ENCODE measurements at places on chromosomes 11 and 22. TPM values are rescaled to one million over a fixed set of nuclear protein-coding genes. Genes with fewer than 3 reads are reported as not detected.

- no peak for DNase-seq
These were observed 176.5 kb upstream of the POU2AF2 start for GRCh38 chr11:111069066-111069465.

MPPED2 gene
- polyA plus RNA-seq, result 18.2 TPM

GRCh38 chr22:35430897-35431322, 31.0 kb downstream of the MCM5 start:
- peak; percentile 57 for DNase-seq

DNA sequence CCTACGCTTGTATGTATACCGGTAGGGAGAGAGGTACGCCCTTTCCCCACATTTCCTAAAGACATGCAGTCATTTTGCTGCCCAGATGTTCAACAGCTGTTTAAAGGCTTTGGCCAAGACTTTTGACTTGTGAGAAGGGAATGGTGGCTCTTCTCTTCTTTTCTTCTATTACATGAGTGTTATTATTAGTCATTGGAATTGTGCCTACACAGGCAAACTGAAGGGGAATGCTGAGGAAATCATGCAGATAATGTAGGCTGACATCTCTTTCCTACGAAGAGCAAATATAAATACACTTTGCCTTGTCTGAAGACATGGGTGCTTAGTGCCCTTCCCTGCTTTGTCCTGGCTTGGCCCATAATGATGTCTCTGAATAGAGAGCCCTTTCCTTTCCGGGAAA, 194.3 kb upstream of the NARS2 start:
- no peak for DNase-seq

DNA sequence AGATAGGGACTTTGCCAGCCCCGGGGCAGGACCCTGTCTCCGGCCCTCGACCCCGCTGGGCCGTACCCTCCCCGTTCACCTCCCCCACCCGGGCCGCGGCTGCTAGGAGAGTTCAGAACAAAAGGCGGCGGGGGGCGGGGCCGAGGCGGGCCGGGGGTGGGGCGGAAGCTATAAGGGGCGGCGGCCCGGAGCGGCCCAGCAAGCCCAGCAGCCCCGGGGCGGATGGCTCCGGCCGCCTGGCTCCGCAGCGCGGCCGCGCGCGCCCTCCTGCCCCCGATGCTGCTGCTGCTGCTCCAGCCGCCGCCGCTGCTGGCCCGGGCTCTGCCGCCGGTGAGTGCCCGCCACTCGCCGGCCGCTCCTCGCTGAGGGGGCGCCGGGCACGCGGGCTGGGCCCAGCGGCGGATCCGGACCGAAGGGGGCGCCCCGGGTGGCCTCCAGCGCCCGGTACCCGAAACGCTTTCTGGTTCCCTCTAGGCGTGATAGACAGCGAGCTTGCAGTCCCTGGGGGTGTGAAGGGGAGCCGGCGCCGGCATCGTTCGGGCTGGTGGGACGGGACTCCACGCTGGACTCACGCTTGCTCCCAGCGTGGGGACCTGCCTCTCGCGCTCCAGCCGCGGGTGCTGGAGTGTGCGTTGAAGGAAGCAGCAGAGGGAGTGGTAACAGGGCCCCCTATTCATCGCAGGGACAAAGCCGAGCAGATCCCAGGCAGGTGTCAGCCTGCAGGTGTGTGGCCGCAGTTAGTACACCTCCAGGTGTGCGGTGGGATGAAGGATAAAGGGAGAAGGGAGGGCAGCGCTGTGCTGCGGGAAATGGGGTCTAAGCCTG, at the start of gene MMP11:
Gene MMP11 (plus strand): TSS at position 201 of the 825 bp plus-strand sequence. CDS start 22 bp downstream, at position 223.
- DNase-seq, result no peak

CCDC89 gene
- 4.6 TPM for polyA plus RNA-seq

GRCh38 chr22:41356430-41357028, 25.2 kb upstream of the TEF start:
- no peak for DNase-seq

DNA sequence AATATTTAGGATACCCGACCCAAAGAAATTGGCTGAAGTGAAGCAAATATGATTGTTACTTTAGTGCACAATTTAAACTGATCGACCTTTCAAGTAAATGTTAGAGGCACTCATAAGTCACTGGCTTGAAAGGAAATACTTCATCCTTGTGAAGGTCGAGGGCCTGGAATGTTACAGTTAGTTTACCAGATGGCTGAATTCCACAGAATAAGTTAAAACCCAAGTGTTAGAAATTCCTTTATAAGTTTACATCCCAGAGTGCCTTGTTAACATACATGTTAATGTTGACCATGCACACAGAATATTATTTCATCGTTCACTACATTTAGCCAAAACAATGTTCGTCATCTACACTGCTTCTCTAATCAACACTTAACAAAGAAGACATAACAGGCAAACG, 235.5 kb upstream of the ANO3 start:
- DNase-seq, result no peak

OR51E2 gene
- 0.53 TPM for polyA plus RNA-seq

GRCh38 chr22:37210041-37210803, 2.1 kb downstream of the SSTR3 start:
- no peak for DNase-seq

C22orf31 gene
- 1.6 TPM for polyA plus RNA-seq

- DNase-seq, result no peak
These were observed 1.7 kb downstream of the ESRRA start for GRCh38 chr11:64306876-64307622.

DNA sequence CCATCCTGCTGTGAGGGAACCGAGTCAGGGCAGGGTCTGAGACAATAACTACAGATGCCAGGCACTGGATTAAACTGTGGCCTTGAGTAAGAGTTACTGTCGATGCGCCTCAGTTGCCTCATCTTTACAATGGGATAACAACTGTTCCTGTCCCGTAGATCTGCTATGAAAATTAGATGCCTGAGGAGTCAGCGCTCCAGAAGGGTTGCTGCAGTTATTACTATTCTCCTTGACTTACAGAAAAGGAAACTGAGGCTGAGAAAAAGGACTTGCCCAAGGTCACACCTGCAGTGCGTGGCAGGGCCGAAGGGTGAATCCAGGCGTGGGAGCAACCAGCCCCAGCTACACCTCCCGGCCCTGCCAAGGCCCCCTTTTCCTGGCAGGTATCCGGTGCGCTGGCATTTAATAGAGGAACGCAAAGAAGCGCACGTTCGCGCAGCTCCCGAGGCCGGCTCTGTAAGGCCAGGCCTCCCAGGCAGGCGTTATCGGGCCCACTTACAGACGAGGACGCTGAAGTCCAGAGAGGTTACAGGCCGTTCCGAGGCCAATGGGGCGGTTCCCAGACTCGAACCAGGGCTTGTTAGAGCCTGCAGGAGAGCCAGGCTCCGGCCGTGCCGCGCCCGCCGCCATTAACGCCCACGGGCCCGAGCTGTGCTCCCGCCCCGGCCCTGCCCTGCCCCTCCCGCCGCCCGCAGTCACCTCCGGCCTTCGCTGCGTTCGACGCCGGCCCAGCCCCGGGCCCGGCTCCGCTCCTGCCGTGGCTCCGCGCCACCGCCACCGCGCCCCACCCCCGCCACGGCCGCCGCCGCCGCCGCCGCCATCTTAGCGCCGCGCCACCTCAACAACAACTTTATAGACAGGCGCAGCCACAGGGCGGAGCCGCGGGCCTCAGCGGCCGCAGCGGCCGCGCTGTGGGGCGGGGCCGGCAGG, at the start of gene C11orf68:
Gene C11orf68 (minus strand): TSS at position 852 of the 930 bp plus-strand sequence. CDS start 31 bp downstream, at position 821.
- no peak for DNase-seq

C11orf65 gene
- 2.1 TPM for polyA plus RNA-seq

DNA sequence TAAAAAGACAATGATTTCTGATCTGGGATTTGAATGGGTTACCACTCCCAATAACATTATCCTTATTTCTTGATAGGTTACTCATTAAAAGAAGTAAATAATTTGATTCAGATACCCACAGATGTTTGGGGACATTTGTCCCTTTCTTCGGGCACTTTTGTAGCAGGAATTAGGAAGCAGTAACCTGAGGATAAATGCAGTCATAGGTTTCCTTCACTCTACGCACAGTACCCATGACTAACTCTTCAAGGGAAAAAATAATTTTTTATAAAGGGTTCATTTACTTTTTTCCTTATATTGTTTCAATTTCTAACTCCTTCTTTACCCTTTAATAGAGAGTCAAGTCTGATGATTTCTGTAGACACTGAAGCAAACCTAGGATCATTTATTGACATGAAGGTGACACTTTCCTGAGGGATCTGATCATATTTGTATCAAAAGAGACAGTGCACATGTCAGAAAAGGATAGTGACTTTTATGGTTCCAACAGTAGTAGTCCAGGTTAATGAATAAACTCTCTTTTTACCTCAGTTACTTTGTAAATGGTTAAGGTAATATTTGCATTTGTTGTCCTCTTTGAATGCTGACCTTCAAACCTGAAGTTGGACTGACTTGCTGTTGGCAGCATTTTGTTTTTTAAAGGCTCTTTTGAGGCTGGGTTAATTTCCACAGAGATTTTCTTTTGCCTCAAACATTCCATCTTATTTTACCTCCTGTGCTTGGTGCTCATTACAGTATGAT, 1072.0 kb downstream of the LRRC4C start:
- no peak for DNase-seq

DNA sequence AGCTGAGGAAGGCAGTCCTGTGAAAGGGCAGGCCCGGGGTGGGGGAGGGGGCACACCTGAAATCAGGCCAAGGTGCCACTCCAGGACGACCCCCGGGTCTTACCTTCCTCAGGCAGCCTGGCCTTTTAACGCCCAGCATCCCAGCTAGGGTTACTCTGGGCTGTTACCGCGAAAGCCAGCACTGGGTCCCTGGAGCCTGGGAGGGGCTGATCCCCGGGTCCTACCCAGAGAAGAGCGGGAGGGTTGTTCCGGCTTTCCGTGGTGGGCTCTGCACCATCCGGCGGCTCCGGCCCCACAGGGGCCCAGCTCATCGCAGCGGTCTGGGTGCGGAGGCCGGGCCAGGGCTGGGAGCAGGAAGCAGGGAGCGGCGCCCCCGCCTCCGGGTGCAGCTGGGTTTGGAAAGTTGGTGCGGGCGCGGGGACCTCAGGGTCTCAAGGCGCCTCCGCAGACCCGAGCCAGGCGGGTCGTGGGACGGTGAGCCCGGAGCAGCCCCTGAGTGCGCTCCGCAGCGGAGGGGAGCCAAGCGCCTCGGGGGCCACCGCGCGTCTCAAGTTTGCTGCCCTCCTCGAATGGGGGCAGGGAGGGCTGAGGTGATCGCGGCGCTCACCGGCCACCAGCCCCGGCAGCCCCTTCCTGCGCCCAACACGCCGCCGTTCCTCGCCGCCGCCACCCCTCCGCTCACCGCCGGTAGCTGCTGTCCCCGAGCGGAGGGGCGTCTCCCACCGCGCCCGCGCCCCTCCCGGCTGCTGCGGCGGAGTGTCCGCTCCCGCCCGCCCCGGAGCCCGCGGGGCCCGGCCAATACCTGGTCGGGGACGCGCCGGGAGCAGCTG, 831 bp downstream of the CHST1 start:
- no peak for DNase-seq

DNA sequence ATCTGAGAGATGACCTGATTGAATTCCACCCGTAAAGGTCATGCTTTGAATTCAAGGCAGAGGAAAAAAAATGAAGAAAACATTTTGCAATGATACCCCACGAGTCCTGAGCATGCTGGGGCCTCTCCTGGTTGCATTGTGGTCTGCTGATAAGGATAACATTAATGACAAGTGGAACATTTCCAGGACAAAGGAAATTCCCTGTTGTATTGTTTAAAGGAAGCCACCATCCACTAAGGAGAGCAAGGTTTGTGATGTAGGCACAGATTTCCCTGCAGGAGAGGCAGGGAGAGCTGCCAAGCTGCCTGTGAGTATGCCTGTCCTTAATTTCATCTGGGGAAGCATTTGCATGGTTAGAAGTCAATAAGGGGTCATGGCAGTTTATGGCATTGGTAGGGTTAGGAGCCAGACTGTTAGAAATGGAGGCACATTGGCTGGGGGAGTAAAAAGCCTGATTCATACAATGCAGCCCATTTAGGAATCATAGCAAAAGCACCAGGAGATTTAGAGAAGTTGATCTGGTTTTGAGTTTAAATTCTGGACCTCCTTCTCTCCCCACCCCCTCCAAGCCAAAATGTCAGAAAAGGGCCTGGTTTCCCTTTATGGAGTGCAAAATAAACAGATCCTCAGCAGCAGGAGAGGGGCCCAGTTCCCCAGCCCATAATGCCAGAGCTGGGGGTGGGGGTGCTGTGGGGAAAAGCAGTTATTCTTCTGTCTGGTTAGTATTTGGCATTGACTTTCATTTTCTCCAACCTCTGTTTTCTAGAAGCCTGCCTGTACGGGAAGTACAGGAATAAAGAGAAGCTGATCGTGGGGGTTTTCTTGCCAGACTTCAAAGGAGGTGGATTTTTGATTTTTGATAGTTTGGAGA, 22.1 kb downstream of the FLI1 start:
- no peak for DNase-seq

- no peak for DNase-seq
These were observed 62.4 kb downstream of the TNRC6B start for GRCh38 chr22:40240160-40240559.

GRCh38 chr22:37206118-37206840, 6.0 kb downstream of the SSTR3 start:
- DNase-seq, result no peak

GRCh38 chr11:129836979-129837378, 21.3 kb downstream of the TMEM45B start:
- DNase-seq, result no peak

NLRX1 gene
- polyA plus RNA-seq, result 9.7 TPM

MS4A15 gene
- polyA plus RNA-seq, result not detected

- no peak for DNase-seq
These were observed 37.0 kb downstream of the MUC2 start for GRCh38 chr11:1111545-1112212.

DNA sequence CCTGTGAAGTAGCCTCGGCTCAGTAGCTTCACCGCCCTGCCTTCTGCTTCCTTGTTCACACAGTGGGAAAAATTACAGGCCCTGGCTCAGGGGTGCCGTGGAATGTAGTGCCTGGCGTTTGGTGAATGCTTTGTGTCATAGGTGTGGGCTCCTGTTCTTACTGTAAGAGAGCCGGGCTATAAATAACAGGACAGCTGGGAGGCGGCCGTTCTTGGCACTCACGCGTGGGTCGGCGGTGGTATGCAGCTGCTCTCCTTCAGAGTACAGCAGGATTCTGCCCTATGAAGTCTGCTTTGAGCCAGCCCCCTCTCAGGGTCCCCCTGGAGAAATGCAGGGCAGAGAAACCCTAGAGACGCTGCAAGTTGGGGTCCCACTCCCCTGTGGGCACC, 84.2 kb downstream of the CTTN start:
- DNase-seq, result no peak

UPB1 gene
- polyA plus RNA-seq, result 0.54 TPM

RIN1 gene
- 2.3 TPM for polyA plus RNA-seq

TIMP3 gene
- 161 TPM for polyA plus RNA-seq

DNA sequence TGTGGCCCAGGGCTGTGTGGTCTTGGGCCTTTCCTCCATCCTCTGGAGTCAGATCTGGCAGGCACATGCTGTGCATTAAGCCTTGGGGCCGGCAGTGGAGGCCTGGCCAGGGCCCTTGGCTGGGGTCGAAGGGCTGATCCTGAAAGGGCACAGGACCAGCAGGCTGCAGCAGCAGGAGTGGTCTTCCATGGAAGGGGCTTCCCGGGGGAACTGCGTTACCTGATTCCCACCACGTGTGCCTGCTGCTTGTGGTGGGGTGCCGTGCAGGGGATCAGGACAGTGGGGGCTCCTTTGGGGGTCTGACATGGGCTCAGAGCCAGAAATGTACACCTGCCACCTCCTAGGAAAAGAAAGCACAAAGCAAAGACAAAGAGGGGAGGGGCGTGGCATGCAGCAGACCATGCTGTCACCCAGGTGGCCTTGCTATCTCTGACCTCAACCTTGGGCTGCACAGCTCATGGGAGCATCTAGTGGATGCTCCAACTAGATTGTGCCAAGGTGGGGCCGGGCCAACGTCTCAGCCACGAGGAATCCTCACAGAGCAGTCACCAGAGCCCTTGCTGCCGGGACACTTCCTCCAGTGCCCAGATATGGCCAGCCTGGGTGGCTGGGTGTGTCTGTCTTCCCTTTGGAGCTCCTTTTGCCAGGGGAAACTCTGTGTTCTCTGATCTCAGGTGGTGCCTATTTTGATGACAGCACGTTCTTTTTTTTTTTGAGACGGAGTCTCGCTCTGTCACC, 17.9 kb upstream of the YPEL1 start:
- DNase-seq, result no peak

Measured in right renal cortex interstitium (tissue), 3 donors.